Breast epithelium (tissue), 4 donors: ENCODE measurements at places on chromosomes 6 and 20.

DNA sequence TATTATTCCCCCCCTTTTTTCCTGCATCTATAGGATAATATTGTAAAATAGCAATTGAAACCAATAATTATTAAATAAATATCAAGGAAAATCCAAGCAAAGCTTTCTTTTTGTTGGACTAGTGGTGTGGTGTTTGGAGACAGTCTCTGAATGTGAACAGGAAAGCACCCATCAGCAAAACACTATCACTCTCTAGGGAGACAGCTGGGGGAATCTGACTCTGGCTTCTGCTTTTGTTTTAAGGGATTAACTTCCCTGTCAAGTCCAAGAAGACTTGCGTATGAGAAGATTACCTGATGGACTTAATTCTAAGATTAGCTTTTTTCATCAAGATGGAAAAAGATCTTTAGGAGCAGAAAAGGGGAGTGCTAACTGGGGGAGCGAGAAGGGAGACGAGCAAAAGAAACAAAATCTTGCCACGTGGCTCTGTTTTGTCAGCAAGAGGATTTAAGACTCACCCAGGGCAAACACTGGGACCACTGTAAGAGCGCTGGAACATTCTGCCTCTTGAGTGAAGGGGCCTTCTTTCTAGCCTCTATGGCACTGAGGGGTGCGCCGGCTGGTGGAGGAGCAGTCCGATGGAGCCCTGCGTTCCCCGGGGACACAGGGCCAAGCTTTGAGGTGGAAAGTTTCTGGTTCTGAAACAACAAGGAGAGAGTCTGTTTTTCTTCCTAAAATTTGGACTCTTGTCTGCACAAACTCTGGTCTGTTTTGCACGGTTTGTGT is 570 bp downstream of the TULP4 start:
- DNase-seq: no peak

- no peak for DNase-seq
These were observed 589.4 kb downstream of the RFPL4B start for GRCh38 chr6:112936504-112936903.

GRCh38 chr20:44069203-44070011 is 117.6 kb downstream of the JPH2 start:
- peak; percentile 15 for DNase-seq

DNA sequence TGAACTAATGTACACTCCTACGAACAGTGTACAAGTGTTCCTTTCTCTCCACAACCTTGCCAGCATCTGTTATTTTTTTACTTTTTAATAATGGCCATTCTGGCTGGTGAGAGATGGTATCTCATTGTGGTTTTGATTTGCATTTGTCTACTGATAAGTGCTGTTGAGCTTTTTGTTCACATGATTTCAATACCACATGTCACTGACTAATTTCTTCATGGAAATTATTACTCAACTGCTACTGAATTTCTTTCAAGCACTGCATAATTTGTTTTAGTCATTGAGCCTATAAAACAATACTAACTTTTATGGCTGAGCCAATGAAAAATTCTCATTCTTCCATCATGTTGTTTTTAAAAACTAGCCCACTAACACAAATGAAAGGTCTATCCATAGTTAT is 115.4 kb downstream of the FRK start:
- no peak for DNase-seq

DNA sequence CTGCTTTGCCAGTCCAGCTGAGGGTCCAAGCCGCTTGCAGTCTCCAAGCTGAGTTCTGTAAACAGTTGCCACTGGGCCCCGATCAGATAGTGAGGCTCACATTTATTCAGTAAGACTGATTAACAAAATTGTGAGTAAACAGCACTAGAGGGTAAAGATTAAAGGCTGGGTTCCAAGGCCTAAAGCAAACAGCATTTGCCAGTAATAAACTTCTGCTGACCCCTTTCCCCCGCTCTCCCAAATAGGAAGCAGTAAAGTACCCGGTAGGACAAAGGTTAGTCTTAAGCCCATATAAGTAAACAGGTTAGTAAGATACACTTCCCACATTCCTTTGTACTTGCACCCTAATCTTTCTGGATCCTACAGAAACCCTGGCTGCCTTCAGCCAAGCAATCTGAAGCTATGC is 181.8 kb downstream of the MEI4 start:
- no peak for DNase-seq

DNA sequence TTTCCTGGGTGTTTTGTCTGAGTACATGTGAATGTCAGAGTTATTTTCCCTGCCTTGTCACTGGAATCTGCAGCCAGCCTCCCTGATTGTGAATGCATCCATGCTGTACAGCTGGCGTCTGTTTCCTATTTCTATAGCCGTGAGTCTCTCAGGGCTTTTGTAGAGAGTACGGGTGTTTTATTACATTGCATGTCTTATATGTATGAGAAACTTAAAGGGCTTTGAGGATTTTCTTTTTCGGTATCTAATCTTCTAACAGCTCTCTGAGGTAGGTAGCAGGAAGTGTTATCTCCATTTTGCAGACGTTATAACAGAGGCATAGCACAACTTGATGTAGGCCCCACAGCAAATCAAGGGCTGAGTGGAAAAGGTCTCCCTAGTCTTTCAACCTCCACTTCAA is 272.9 kb downstream of the PRL start:
- no peak for DNase-seq

DNA sequence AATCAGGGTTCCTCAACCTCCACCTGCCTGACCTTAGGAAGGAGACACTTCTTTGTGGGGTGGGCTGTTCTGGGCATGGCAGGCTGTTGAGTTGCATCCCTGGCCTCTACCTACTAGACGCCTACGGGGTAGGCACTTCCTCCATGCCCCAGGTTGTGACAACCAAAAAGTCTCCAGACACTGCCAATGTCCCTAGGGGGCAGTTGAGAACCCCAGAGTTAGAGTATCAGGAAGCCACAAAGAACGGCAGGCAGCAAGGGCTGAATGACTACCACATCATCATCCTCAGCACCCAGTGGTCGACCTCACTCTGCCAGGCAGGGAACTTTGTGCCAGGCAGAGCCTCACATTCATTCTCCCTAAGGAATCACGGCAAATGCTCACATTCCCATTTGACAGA is 21.5 kb downstream of the PMEPA1 start:
- no peak for DNase-seq

DNA sequence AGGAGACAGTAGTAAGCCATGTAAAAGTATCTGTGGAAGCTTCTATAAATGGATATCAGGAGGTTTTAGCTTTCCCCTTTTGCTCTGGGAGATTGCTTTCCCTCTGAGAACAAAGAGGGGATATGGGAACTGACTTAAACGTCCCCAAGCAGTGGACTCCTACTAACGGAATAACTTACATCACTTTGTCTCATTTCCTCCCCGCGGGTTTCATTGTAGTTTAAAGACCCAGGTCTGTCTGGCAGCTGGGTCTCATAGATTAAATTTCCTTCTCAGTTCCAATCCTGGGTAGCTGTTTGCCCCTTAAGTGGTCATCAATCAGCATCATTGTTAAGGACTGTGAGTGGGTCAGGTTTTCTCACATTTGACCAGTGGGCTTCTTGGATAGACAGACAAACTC is 68.7 kb downstream of the PLAGL1 start:
- DNase-seq: no peak

GRCh38 chr6:52207066-52207465 is 20.9 kb downstream of the IL17A start:
- no peak for DNase-seq

- no peak for DNase-seq
These were observed 209.8 kb downstream of the BMP7 start for GRCh38 chr20:57056651-57057050.

DNA sequence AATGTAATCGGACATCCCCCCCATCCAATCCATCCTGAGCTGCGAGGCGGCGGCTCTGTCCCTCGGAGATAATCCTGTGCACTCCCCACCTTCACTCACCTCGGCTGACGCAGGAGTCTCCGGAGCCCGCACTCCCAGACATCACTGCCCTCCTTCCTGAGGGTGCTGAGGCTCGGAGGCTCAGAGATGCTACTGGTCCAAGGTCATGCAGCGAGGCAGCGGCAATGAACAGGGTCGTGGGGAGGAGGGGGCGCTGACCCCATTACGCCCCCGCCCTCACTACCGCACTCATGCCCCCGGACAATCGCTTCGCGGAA is 485 bp downstream of the ADISSP start:
- DNase-seq: no peak

- no peak for DNase-seq
These were observed 248.1 kb downstream of the TPBG start for GRCh38 chr6:82611751-82612150.

GRCh38 chr6:166907373-166907841 is 48.9 kb downstream of the RNASET2 start:
- no peak for DNase-seq

DNA sequence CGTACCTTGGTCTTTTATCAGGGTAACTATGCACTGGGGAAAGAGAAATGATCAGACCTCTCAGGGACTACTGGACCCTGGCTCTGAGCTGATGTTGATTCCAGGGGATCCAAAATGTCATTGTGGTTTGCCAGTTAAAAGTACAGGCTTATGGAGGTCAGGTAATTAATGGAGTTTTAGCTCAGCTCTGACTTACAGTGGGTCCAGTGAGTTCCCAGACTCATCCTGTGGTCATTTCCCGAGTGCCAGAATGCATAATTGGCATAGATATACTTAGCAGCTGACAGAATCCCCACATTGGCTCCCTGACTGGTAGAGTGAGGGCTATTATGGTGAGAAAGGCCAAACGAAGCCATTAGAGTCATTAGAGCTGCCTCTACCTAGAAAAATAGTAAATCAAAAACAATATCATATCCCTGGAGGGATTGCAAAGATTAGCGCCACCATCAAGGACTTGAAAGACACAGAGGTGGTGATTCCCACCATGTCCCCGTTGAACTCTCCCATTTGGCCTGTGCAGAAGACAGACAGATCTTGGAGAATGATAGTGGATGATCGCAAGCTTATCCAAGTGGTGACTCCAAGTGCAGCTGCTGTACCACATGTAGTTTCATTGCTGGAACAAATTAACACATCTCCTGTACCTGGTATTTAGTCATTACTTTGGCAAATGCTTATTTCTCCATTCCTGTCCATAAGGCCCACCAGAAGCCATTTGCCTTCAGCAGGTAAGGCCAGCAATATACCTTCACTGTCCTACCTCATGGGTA is 152.4 kb downstream of the THBS2 start:
- no peak for DNase-seq

DNA sequence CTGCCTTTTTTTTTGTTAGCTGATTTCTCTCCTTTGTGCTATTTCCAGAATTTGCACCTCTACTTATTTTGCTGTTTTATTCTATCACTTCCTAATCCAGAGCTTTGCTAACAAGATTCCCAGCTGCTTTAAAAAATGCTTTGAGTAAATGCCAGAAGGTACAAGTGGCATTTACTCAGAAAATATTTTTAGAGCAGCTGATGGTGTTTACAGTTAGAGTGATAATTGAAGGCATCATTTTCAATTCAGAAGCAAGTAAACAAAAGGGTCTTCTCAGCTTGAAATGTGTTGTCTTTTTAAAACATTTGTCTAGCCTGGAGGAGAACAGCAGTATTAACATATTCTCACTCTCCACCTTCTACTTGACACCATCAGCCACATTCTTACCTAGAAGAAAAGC is 99.9 kb downstream of the OTOR start:
- no peak for DNase-seq

- no peak for DNase-seq
These were observed 154.1 kb upstream of the SGK1 start for GRCh38 chr6:134472046-134472445.

DNA sequence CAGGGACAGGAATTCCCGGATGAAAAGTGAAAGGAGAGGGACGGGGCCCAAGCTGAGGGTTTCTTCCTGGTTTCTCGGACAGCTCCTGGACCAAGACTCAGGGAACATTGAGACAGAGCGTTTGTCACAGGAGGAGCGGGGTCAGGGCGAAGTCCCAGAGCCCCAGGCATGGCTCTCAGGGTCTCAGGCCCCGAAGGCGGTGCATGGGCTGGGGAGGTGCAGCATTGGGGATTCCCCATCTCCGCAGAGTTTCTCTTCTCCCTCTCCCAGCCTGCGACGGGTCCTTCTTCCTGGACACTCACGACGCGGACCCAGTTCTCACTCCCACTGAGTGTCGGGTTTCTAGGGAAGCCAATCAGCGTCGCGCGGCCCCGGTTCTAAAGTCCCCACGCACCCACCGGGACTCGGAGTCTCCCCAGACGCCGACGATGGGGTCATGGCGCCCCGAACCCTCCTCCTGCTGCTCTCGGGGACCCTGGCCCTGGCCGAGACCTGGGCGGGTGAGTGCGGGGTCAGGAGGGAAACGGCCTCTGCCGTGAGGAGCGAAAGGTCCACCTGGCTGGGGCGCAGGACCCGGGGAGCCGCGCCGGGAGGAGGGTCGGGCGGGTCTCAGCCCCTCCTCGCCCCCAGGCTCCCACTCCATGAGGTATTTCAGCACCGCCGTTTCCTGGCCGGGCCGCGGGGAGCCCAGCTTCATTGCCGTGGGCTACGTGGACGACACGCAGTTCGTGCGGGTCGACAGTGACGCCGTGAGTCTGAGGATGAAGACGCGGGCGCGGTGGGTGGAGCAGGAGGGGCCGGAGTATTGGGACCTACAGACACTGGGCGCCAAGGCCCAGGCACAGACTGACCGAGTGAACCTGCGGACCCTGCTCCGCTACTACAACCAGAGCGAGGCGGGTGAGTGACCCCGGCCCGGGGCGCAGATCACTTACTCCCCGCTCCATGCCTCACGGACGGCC is 54.6 kb upstream of the POLR1H start:
- peak; percentile 32 for DNase-seq

DNA sequence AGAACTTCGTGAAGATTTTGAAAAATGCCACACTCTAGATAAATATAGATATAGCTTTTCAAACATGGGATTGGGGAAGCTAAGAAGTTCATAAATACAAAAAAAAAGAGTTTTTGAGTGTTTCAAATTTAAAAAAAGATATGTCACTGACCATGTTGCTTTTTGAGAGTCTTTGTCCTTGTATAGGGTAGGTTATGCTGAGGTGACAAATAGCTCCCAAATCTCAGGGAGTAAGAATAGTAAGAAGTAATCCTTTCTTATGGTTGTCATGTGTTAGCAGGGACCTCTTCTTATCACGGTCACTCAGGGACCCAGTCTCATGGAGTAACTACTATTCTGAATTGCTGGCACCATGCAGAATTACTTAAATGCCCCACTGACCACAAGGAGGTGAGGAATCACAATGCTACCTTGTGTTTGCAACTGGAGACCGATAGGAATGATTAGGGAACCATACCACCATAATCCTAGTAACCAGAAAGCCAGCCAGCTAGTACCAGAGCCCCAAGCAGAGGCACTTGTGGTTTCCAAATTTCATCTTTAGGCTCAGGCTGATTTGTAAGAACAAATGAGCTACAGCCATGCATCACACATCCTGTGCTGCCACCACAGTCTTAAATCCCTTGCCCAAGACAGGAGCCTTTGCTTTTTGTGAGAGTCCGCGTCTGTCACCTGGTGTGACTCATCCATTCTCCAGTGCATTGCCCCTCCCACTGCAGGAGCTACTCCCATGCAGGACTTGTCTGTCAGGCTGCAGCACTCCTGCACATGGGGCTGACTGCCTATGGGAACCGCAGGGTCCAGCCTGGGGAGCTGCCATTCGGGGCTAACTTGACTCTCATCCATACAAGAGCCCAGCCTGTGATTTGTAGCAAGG is 42.4 kb upstream of the ADGRF4 start:
- no peak for DNase-seq

- no peak for DNase-seq
These were observed 151.0 kb downstream of the SCML4 start for GRCh38 chr6:107673076-107673494.

- DNase-seq: no peak
These were observed 193.4 kb upstream of the CDYL start for GRCh38 chr6:4582506-4583417.

GRCh38 chr6:28446818-28447511 is 3.7 kb upstream of the ZSCAN23 start:
- DNase-seq: no peak

- no peak for DNase-seq
These were observed 68.0 kb downstream of the OTOR start for GRCh38 chr20:16816192-16816591.
